Spinal cord (tissue), 10 donors: ENCODE measurements at places on chromosomes 7 and 10. TPM values are rescaled to one million over a fixed set of nuclear protein-coding genes. Genes with fewer than 3 reads are reported as not detected.

DNA sequence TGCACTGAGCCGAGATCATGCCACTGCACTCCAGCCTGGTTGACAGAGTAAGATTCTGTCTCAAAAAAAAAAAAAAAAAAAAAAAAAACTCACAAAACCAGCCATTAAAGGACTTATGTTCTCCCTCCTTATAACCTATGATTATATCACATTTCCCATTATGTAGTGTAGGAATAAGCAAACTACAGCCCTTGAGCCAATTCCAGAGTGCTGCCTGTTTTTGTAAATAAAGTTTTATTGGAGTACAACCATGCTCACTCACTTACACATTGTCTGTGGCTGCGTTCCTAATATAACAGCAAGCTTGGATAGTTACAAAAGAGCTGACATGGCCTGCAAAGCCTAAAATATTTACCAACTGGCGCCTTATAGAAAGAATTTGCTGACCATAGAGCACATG, 72.7 kb upstream of the ARID5B start:
- H3K36me3 ChIP-seq = no peaks in the 10 kb centered on the region
- H3K27me3 ChIP-seq = no peaks in the 10 kb centered on the region
- no peak overlapping the region for H3K27ac ChIP-seq
- no peak for DNase-seq

GRCh38 chr7:150806863-150807262, 6.3 kb downstream of the TMEM176A start:
- H3K27me3 ChIP-seq = peaks cover 12% of the 10 kb centered on the region
- DNase-seq = no peak
- H3K36me3 ChIP-seq = no peaks in the 10 kb centered on the region
- no peak overlapping the region for H3K27ac ChIP-seq

DNA sequence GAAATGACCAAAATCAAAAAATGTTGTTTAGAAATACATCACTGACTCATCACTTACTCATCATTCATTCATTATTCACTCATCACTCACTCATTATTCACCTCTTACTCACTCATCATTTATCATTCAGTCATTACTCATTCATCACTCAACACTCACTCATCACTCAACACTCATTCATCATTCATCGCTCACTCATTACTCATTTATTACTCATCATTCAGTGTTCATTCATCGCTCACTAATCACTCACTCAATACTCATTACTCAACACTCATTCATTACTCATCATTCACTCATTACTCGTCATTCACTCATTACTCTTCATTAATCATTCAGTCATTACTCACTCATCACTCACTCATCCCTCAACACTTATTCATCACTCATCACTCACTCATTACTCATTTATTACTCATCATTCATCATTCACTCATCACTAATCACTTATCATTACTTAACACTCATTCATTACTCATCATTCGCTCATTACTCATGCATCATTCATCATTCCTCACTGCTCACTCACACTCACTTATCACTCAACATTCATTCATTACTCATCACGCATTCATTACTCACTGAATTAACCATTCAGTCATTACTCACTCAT, 238.5 kb downstream of the ADARB2 start:
- no peaks in the 10 kb centered on the region for H3K27me3 ChIP-seq
- H3K4me1 ChIP-seq = no peaks in the 10 kb centered on the region
- no peak for DNase-seq

GRCh38 chr10:421170-421569, 268.3 kb downstream of the DIP2C start:
- H3K36me3 ChIP-seq = peaks cover 39% of the 10 kb centered on the region
- H3K27me3 ChIP-seq = no peaks in the 10 kb centered on the region
- H3K4me1 ChIP-seq = peaks cover 10% of the 10 kb centered on the region
- DNase-seq = no peak
- H3K4me3 ChIP-seq = no peak overlapping the region

The BMPER gene
- 36.3 TPM for total RNA-seq

The VWDE gene
- 4.9 TPM for total RNA-seq

GRCh38 chr7:128398016-128398840, 11.6 kb downstream of the IMPDH1 start:
- no peak overlapping the region for H3K4me3 ChIP-seq
- peaks cover 2% of the 10 kb centered on the region for H3K4me1 ChIP-seq
- no peak overlapping the region for H3K27ac ChIP-seq
- H3K27me3 ChIP-seq = no peaks in the 10 kb centered on the region
- peak; percentile 76 for DNase-seq

DNA sequence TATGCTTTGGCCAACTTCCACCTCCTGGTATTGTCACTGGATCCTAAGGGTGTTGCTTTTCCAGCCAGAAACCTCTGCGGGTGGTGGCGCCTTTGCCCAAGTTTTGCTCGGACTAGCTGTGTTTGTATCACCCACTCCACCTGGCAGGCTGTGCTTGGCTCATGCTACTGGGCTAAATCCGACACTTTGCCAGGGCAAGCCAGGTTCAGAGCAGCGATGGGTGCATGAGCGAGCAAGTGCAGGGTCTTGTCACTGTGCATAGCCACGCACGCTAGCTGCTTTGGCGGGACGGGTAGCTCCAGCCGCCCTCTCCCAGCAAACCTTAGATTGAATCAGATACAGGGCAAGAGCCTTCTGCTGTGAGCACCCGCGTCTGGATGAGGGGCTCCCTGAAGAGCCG, 737.5 kb downstream of the PCDH15 start:
- no peak for DNase-seq
- H3K4me1 ChIP-seq = no peaks in the 10 kb centered on the region
- no peaks in the 10 kb centered on the region for H3K27me3 ChIP-seq
- H3K4me3 ChIP-seq = no peak overlapping the region

The KLLN gene
- 0.69 TPM for total RNA-seq

DNA sequence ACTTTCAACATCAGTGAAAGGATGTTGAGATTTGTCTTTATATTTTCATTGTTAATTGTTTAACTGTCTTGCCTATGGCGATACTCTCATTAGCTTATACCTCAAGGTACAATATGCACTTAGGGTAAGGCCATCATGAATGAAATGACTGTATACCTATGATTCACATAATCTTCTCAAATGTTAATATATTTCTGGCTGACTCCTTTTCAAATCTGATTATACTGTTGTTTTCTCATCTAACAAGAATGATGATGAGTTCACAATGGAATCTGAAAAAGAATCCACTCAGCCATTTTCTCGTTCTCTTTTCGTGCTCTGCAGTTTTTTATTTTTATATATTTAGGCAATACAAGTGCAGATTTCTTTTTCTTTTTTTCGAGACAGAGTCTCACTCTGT, 159.1 kb downstream of the ARHGAP12 start:
- H3K27me3 ChIP-seq = no peaks in the 10 kb centered on the region
- no peak overlapping the region for H3K4me3 ChIP-seq
- peaks cover 19% of the 10 kb centered on the region for H3K4me1 ChIP-seq
- H3K36me3 ChIP-seq = no peaks in the 10 kb centered on the region
- no peak for DNase-seq

DNA sequence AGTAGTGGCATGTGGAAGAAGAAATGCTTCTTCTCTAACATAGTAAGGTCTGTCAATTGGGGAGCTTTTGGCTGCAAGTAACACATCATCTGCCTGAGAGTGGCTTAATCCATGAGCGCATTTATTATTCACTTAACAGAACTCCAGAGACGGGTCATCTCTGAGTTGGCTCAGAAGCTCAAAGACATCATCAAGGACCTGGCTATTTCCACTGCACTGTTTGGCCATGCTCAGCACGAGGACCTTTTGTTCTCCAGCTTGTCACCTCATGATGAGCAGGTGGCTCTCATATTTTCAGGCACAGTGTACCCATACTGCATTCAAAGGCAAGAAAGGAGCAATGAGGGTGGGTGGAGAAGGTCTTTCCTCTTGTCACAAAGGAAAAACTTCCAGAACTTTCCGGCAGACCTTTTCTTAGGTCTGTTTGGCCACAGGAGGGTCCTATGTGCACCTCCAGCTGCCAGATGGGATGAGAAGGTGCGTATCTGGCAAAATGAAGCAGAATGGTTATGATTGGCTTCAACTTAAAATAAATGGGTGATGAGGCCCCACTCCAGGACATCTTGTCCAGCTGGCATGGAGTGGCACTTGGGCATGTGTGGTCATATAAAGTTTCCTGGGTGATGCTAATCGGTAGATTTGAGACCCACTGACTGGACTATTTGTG, 55.6 kb upstream of the SHH start:
- H3K4me3 ChIP-seq = no peak overlapping the region
- H3K4me1 ChIP-seq = peaks cover 11% of the 10 kb centered on the region
- no peak overlapping the region for H3K27ac ChIP-seq
- no peaks in the 10 kb centered on the region for H3K36me3 ChIP-seq
- no peaks in the 10 kb centered on the region for H3K27me3 ChIP-seq

The ODAD2 gene
- 4.7 TPM for total RNA-seq
